ENCODE measurements at places on chromosomes 4 and X.

DNA sequence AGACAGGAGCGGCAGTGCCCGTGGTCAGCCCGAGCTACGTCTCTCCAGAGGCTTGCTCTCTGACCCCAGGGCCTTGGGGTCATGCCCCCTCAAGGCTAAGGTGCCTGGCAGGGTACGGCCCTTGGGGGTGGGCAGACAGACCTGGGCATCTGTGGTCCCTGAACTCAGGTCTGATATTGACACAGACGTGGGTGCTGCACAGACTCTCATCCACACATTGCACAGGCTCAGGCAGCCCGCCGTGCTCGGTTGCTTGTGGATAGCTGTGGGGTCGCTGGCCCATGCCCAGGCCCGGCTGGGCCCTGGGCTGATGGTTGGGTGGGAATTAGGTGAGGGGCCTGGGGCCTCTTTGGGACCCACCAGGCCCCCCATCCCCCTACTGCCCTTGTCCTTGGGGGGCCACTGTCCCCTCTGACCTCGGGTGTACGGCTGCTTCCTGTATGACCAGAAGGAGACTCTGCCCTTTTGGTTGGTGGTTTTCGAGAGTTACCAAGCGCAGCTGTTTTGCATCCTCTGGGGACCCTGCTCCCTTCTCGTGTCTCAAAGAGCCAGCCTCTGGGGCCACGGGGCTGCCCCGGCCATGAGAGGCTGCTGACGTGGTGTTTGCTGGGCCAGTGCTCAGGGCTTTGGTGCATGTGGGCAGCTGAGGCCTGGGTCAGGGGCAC is 10.1 kb downstream of the FGFRL1 start:
- DNase-seq, result no peak

- DNase-seq, result no peak
Observed at GRCh38 chr4:79227860-79228259, 98.0 kb downstream of the NAA11 start.

DNA sequence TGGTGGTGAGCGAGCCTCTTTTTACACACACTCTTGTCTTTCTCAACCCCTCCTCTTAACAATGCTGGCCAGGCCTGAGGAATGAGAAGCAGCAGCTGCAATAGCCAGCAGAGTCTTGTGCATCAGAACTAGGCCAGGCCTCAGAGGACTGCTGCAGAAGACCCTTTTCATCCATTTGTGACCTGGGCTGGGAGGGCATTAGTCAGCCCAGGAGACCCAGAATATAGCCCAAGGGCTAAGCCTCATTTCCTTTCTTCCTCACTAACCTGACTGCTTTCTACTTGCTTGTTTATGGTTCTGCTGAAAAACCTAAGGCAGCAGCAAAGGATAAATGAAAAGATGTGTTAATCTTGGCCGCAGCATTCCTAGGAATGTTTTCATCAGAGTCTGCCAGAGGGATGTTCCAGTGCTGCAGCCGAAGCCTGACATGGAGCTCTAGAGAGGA is 254.7 kb upstream of the AR start:
- no peak for DNase-seq

GRCh38 chr4:111842336-111842735 is 302.9 kb upstream of the FAM241A start:
- DNase-seq, result no peak

GRCh38 chr4:4689694-4690440 is 148.0 kb upstream of the STX18 start:
- no peak for DNase-seq
